D341Med (cell line): ENCODE measurements at places on chromosomes 7 and 10.

DNA sequence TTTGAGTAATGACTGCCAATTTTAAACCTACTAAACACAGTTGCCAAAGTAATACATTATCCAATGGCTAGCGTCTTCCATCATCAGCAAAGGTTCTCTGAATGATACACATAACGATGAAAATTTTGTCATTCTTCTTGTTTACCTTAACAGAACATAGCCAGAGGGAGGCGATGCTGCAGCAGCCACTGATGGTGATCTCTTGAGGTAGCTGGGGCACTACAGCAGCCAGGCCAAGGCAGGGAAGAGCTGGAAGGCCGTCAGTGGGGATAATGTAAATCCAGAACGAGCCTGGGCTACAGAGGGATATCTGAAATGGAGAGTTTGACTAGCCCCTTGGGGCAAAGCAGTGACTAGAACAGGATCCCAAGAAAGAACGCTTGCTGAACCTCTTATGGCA is 38.8 kb downstream of the PRPS1L1 start:
- no peak for DNase-seq

DNA sequence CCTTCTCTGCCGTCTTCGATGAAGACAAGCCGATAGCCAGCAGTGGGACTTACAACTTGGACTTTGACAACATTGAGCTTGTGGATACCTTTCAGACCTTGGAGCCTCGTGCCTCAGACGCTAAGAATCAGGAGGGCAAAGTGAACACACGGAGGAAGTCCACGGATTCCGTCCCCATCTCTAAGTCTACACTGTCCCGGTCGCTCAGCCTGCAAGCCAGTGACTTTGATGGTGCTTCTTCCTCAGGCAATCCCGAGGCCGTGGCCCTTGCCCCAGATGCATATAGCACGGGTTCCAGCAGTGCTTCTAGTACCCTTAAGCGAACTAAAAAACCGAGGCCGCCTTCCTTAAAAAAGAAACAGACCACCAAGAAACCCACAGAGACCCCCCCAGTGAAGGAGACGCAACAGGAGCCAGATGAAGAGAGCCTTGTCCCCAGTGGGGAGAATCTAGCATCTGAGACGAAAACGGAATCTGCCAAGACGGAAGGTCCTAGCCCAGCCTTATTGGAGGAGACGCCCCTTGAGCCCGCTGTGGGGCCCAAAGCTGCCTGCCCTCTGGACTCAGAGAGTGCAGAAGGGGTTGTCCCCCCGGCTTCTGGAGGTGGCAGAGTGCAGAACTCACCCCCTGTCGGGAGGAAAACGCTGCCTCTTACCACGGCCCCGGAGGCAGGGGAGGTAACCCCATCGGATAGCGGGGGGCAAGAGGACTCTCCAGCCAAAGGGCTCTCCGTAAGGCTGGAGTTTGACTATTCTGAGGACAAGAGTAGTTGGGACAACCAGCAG is 60.4 kb upstream of the BTBD16 start:
- DNase-seq: no peak

DNA sequence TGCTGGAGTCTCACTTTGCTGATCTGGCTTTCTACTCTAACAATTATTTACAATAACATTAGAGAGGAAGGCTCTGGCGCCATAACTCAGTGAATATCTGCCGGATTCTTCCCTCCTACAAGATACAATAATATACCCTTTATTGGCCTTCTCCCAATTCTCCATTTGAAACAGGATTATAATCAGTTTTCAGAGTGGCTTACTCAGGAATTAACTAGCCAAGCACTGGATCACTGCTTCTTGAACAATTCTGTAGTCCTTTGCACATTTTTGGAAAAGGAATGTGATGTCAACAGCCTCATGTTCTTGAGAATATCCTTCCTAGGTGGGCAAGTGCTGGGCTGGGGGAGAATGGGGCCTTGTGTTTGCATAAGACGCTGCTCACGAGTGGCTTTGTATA is 125.9 kb downstream of the HIPK2 start:
- DNase-seq: peak; percentile 47

DNA sequence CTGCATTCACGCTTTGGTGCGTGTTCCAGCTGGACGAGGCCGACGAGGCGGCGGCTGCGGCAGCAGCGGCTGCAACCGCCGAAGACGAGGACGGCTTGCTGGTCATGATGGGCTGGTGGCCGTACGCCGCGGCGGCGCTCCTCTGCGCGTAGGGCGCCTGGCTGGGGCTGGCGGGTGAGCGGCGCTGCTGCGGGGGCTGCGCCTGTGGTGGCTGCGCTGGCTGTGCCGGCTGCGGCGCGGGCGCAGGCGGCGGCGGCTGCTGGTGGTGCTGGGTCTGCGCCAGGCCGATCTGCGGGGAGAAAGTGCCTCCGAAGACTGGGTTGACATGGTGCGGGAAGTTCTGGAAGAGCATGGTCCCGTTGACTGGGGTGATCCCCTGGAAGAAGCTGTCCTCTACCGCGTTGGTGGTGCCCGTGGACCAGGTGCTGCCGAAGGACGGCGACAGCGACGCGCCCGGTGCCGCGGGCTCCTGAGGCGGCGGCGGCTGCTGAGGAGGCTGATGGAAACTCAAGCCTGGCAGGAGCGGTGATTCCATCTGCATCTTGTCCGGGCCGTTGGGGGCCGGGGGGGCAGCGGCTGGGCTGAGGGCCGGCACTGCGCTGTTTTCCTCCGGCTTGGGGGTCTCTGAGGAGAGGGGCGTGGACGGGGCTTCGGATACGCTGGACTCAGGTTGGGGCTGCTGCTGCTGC is 51.1 kb downstream of the CPEB3 start:
- peak; percentile 75 for DNase-seq

- no peak for DNase-seq
These were observed 280.3 kb upstream of the HABP2 start for GRCh38 chr10:113272511-113272910.
